ENCODE measurements at places on chromosomes 16 and 17.
A peak's percentile ranks its signal among the peaks of the same experiment; 100 is the strongest.

GRCh38 chr17:2656283-2656682 is 55.3 kb downstream of the CLUH start:
- DNase-seq: no peak

DNA sequence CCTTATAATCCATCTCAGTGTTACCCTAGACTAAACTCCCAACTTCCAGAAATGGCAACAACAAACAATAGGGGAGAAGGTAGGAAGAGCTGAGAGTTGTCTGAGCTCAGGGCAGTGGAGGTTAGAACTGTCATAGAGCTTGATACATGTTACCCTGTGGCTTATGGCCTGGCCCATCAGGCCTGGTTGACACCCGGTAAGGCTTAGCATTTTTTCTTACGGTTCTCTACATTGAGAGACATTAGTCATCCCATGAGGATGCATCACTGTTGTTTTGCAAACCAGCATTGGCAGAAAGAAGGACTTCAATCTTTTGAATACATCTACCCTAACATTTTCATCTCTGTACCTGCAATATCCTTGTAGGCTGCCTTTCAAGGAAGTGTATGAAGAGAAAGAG is 226.6 kb downstream of the PHKB start:
- DNase-seq: no peak

- DNase-seq: peak; percentile 58
Observed at GRCh38 chr17:56629531-56630075, 36.1 kb downstream of the NOG start.

- DNase-seq: no peak
Observed at GRCh38 chr16:20323591-20324117, 3.7 kb downstream of the GP2 start.

GRCh38 chr17:17497065-17497844 is 1.1 kb upstream of the RASD1 start:
- DNase-seq: no peak

DNA sequence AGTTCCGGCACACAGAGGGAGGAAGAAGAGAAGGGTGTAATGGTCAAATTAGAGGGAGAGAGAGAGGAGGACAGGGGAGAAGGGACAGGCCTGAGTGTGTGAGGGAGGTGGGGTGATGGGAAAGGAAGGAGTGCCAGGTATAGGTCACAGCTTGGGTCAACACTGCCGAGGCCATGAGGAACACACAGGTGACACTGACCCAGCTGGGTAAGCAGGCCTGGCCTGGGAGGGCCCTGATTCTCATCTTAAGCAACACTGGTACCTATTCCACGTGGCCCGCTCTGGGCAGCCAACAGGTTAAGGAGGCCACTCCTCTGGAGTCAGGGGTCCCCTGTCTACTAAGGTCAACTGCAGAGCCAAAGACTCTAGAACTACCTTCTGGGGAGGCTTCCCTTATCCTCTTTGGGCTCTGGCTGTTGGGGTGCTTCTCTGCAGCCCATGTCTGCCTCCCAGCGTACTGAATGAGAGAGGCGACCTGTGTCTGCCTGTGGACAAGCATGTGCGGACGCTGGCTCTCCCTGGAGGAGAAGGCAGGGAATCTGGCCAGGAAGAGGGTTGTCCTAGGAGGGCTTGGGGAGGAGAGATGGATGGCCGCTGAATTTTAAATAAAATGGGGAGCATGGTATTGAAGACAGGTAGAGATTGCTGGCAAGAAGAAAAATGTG is 57.6 kb downstream of the RGS9 start:
- DNase-seq: no peak

DNA sequence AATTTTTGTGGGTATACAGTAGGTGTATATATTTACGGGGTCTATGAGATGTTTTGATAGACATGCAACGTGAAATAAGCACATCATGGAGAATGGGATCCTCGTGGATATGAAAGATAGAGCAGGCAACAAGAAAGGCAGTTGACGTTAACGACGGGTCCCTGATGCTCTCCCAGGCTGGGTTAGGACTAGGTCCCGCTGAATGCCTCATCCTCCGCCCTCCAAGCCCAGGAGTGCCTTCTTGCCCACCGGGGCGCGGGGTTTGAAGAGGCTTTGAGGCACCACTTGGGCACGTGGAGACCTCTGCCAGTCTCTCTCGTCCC is 9.5 kb upstream of the ZFP90 start:
- no peak for DNase-seq

GRCh38 chr16:88442727-88443576 is 10.1 kb upstream of the ZFPM1 start:
- peak; percentile 91 for DNase-seq

DNA sequence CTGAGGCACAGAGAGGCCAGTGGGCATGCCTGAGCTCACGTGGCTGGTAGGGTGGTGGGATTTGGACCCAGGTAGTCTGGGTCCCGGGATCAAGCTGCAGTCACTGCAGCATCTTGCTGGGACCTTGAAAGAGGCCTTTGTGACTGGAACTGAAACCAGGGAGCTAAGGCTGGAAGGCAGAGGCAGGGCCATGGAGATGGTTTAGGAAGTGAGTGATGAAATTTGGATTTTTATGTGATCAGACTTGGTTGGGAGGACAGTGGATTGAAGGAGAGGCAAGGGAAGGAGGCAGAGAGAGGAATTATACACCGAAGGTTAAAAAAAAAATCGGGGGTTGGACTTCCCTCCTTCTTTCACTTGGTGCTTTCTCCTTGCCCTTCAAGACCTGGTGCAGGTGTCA is 255.4 kb upstream of the CACNG5 start:
- DNase-seq: no peak

- no peak for DNase-seq
Observed at GRCh38 chr16:30972872-30973271, 12.1 kb upstream of the HSD3B7 start.

DNA sequence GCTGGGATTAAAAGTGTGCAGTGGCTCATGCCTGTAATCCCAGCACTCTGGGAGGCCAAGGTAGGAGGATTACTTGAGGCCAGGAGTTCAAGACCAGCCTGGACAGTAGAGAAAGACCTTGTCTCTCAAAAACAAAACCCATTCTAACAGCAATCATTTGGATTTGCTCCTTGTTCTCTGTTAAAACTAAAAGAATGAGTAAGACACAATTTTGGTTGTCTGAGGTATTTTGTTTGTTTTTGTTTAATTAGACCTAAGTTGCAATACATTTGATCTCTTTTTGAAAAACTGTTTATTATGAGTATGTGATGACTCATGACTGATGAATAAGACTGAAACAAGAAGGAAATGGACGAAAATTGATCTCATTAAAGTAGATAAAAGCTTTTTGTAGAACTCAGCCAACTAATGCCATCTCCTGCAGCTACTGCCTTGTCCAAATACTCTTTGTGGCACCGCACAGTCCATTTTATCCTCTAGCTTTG is 29.0 kb downstream of the GLG1 start:
- DNase-seq: peak; percentile 12

- DNase-seq: no peak
Observed at GRCh38 chr16:78993346-78993745, 607.2 kb downstream of the MAF start.

- DNase-seq: no peak
Observed at GRCh38 chr16:24671455-24671954, 57.9 kb upstream of the TNRC6A start.

DNA sequence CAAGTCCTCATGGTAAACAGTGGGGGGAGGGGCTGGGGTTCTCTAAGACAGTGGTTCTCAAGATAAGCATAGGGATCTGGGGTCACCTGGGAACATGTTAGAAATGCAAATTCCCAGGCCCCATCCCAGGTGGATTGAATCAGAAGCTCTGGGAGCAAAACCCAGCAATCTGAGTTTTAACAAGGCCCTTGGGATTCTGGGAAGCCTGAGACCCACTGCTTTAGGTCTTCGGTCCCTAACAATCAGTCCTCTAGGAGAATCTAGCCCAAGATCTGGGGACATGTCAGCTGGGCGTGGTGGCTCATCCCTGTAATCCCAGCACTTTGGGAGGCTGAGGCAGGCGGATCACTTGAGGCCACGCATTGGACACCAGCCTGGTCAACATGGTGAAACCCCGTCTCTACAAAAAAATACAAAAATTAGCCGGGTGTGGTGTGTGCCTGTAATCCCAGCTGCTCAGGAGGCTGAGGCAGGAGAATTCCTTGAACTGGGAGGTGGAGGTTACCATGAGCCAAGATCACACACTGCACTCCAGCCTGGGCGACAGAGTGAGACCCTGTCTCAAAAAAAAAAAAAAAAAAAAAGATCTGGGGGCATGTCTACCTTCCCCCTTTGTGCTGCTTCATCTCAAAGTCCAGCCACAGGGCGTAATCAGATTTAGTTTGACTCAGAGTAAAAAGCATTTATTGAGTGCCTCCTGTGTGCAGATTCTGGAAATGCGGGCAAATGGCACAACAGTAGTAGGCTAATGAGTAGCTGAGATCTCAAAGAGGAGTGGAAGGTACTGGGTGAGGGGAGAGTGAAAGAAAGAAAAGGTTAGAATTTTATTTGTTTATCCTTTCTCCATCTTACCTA is 8.8 kb upstream of the NR1D1 start:
- DNase-seq: no peak

GRCh38 chr16:25124503-25124902 is 13.0 kb downstream of the LCMT1 start:
- DNase-seq: no peak

DNA sequence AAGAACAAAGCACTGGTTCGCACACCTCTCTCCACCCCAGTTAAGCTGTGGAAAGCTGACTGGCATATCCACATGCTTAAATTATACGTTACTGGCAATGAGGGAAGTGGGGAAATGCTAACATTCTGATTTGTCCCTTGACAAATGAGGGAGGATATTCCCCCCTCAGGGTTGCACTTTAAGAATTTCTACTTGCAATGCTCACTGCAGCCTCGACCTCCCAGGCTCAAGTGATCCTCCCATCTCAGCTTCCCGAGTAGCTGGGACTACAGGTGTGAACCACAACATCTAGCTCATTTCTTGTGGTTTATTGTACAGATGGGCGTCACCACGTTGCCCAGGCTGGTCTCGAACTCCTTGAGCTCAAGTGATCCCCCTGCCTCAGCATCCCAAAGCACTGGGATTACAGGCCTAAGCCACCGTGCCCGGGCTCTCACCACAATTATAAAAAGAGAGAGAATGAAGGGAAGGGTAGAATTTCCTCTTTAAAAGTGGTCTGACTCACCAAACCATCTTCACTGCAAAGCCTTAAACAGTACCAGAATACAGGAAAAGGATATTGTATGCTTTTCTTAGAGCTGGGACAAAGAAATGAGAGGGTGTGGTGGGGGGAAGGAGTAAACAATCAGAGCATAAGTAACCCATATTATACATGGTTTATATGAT is 38.9 kb downstream of the KANSL1 start:
- no peak for DNase-seq

DNA sequence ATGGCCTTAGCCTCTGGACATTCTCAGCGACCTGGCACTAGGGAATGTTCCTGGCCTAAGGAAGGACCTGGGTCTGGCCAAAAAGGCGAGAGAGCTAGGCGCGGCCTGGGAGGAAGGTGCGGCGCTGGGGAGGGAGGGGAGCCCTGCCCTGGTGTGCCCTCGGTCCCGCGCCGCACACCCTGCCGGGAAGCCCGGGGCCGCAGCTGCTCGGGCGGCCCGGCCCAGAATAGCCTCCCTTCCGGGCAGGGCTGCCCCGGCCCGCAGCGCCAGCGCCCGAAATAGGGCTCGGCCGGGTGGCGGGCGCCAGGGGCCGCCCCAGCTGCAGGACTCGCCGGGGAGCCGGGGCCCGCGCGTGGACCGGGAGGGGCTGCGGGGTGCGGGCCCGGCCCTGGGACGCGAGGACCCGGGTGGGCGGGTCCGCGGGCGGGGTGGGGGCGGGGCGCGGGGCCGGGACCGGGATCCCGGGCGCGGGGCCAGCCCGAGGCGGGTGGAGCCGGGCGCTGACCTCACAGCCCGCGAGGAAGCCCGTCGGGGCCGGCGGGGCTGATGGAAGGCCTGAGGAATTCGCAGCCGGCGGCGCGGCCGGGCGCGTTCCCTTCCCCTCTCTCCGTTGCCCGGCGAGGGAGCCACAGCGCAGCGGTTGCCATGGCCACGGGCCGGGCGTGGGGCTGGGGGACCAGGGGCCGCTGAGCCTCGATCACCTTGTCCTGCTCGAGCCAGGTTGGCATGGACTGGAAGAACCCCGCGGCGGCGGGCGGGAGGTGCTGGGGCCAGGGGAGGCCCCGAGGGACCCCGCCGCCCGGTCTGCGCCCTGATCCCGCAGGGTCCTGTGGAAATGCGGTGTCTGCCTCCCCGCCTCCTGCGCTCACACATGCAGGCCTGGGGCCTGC is 18.1 kb downstream of the SOCS3 start:
- DNase-seq: peak; percentile 86

GRCh38 chr17:50123649-50124349 is 6.2 kb downstream of the SAMD14 start:
- DNase-seq: no peak

GRCh38 chr17:75878174-75878998 is at the start of gene TRIM47:
Gene TRIM47, minus strand, starts transcription at chr17:75878581. Its CDS starts 33 bp downstream, at chr17:75878548.
- DNase-seq: peak; percentile 88

- DNase-seq: peak; percentile 49
Observed at GRCh38 chr16:70715860-70716357, 30.1 kb upstream of the MTSS2 start.

DNA sequence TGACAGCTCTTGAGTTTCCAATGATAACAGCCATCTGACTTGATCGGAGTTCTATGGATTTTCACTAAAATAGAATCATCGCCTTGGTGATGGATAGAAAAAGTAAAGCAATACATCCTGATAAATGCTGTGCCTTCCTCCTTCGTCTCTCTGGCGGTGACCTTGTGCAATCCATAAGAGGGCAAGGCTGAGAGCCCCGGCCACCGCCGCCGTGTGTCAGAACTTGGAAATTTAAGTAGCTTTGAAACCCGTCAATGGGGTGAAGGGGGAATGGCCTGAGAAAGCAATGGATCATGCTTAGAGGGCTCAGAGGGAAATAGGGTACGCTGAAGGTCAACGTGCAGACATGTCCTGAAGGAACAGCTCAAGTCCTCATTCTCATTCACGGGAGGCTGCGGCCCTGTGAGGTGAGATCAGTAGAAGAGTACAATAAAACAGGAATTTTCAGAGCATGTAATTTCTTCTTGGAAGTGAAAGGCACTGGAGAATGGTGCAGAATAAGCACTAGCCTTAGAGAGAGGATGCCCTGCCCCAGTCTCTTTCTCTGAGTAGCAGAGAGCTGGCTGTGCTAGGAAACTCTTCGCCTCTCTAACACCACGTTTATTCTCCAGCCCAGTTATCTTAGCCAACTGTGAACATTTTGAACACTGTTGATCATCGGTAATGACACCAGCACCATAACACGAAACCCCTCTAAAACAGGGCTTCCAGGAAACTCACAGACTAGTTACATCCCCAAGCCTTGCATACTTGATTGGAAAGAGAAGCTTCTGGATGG is 573.5 kb downstream of the WWOX start:
- DNase-seq: no peak

DNA sequence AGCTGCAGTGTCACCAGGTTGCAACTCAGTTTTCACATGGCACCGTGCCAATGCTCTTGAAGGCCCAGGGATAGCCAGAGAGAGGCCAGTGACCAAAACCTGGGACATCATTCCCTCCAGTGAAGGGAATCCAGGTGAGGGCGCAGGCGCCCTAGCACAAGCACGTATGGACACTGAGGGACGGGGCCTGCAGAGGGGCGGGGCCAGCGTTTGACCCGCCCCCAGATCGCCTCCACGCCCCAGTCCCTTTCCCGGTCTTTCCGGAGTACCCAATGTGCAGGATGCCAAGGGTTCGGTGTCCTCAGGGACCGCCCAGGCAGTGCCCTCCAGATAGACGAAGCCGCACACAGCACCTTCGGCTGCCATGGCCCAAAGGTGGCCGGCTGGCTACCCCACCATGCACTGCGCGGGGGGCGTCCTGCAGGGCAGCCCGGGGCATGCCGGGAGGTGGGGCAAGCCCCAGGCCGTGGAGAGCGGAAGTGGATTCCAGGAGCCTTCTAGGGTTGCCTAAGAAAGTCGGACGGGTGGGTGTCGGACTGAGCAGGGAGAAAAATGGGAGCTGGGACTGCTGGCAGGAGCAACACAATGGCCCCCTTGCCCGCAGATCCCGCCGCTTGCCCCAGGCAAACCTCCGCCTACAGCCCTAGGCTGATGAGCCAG is 4.6 kb downstream of the SLC12A4 start:
- DNase-seq: no peak
